Heart right ventricle (tissue), 16 donors: ENCODE measurements at places on chromosomes 5 and 9. TPM values are rescaled to one million over a fixed set of nuclear protein-coding genes. Genes with fewer than 3 reads are reported as not detected.

The TGFBI gene
- 29.6 TPM for total RNA-seq

The FBP1 gene
- 0.16 TPM for total RNA-seq

The NAA35 gene
- 17.4 TPM for total RNA-seq

The MOB3B gene
- 1.8 TPM for total RNA-seq

The MLANA gene
- total RNA-seq = not detected

The ENTPD2 gene
- 0.32 TPM for total RNA-seq

The LCN12 gene
- total RNA-seq = 7.9 TPM

The ANKRD34B gene
- total RNA-seq = not detected

The PCDHA9 gene
- not detected for total RNA-seq

The ITGA2 gene
- total RNA-seq = 0.52 TPM

The SMC2 gene
- 15.0 TPM for total RNA-seq

The IFNA13 gene
- total RNA-seq = not detected

The SH3RF2 gene
- total RNA-seq = 234 TPM

GRCh38 chr5:156331181-156331580 lies 4.2 kb downstream of the SGCD start:
- no peak overlapping the region for H3K27ac ChIP-seq
- H3K36me3 ChIP-seq = no peaks in the 10 kb centered on the region
- DNase-seq = no peak
- H3K4me1 ChIP-seq = peaks cover 18% of the 10 kb centered on the region

DNA sequence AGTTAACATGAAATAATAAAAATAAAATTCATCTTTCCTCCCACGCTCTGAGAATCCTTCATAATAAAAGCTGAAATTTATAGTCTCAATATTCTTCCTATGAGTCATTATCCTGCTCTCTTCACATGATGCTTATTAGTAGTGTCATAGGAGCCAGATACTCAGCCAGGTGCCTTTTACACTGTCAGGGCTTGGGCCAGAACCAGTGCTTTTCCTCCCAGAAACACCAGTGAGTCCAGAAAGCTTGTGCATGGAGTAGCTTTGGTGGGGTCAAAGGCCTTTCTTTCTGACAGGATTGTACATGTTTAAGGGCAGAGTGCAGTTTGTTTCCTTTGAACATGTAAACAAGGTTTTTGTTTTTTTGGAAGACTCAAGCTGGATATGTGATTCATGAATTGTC lies 6.8 kb downstream of the LSM11 start:
- H3K4me3 ChIP-seq = no peak overlapping the region
- H3K36me3 ChIP-seq = peaks cover 41% of the 10 kb centered on the region
- no peak overlapping the region for H3K27ac ChIP-seq
- no peaks in the 10 kb centered on the region for H3K27me3 ChIP-seq

GRCh38 chr5:81761970-81762369 lies 11.1 kb upstream of the SSBP2 start:
- H3K27me3 ChIP-seq = no peaks in the 10 kb centered on the region
- no peak for DNase-seq
- H3K4me3 ChIP-seq = no peak overlapping the region

GRCh38 chr5:83035373-83036100 lies 41.7 kb downstream of the TMEM167A start:
- no peak overlapping the region for H3K4me3 ChIP-seq
- H3K36me3 ChIP-seq = no peaks in the 10 kb centered on the region
- no peaks in the 10 kb centered on the region for H3K27me3 ChIP-seq

GRCh38 chr9:96025995-96026602 lies 150.6 kb downstream of the ERCC6L2 start:
- H3K4me3 ChIP-seq = no peak overlapping the region
- peak; percentile 45 for DNase-seq
- H3K36me3 ChIP-seq = no peaks in the 10 kb centered on the region
- H3K27ac ChIP-seq = no peak overlapping the region
- H3K27me3 ChIP-seq = peaks cover 72% of the 10 kb centered on the region
- H3K4me1 ChIP-seq = peaks cover 40% of the 10 kb centered on the region

DNA sequence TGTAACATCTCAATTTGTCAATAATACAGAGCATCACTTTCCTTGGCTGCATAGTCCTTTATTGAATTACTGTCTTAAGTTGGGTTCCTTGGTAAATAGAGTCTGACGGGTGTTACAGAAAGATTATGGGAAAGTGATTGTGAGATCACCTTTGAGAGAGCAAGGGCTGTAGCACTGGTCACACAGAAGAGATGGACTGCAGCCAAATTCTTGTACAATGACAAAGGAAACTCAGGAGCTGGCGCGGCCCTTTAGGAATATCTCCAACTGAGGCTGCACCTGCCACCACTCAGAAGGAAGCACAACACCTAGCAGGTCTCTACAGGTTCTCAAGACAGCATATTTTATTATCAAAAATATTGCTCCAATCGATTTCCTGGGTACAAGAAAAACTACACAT lies 350.0 kb upstream of the ISL1 start:
- no peaks in the 10 kb centered on the region for H3K36me3 ChIP-seq
- no peaks in the 10 kb centered on the region for H3K4me1 ChIP-seq
- no peak overlapping the region for H3K4me3 ChIP-seq
- DNase-seq = peak; percentile 5
- H3K27me3 ChIP-seq = no peaks in the 10 kb centered on the region
- no peak overlapping the region for H3K27ac ChIP-seq

DNA sequence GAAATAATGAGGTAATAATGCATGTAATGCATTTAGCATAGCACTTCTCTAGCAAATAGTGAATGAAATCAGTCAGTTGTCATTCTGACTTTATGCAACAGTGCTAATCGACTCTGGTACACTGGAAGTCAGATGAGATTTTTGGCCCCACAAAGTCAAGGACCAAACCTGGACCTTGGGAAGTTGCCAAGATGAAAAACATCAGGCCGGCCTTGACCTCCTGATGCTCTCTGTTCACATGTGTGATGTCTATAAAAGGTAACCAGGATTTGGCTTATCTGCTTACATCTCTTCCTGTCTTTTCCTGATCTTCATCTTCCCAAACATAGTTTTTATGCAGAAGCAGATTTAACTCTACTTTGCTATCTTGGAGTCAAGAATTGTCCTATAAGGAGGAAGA lies 39.5 kb downstream of the SLC22A5 start:
- H3K4me1 ChIP-seq = peaks cover 56% of the 10 kb centered on the region
- H3K27me3 ChIP-seq = no peaks in the 10 kb centered on the region
- H3K4me3 ChIP-seq = no peak overlapping the region

DNA sequence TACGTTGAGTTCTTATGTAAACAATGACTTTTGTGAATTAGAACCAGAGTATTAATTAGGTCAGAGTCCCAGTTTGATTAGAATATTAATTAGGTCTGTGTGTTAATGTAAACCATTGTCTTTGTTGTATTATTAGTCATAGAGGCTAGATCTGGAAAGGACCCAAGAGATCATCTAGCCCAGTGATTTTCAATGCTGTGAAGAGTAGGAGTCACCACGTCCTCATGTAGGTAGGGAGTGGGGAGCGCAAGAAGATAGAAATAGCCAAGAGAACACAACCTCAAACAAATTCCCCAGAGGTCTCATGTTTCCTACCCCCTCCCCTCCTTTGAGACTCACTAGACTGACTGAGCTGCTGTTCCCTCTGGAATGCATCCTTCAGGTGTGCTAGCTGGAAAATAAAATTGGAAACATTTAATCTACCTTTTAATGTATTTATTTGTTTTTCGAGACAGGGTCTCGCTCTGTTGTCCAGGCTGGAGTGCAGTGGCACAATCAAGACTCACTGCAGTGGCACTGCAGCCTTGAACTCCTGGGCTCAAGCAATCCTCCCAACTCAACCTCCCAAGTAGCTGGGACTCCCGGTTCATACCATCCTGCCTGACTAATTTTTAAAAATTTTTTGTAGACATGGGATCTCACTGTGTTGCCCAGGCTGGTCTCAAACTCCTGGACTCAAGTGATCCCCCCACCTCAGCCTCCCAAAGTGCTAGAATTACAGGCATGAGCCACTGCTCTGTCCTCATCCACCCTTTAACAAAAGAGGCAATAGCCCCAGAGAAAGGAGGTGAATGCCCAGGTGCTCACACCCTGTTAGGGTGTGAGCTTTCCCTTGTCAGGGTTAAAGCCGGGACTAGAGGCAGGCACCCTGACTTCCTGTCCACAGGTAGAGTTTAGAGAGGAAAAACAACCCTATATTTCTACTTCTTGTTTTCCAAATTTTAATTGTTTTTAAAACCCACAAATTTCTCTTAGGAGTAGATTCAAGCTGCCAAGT lies 92.9 kb downstream of the INIP start:
- no peak for DNase-seq
- no peaks in the 10 kb centered on the region for H3K4me1 ChIP-seq
- no peaks in the 10 kb centered on the region for H3K27me3 ChIP-seq
- H3K27ac ChIP-seq = no peak overlapping the region
- H3K36me3 ChIP-seq = no peaks in the 10 kb centered on the region

- no peak overlapping the region for H3K27ac ChIP-seq
- no peaks in the 10 kb centered on the region for H3K36me3 ChIP-seq
- no peaks in the 10 kb centered on the region for H3K4me1 ChIP-seq
- H3K27me3 ChIP-seq = no peaks in the 10 kb centered on the region
- DNase-seq = no peak
- H3K4me3 ChIP-seq = no peak overlapping the region
Measured at GRCh38 chr5:91707521-91707841, 324.4 kb upstream of the ARRDC3 start.

DNA sequence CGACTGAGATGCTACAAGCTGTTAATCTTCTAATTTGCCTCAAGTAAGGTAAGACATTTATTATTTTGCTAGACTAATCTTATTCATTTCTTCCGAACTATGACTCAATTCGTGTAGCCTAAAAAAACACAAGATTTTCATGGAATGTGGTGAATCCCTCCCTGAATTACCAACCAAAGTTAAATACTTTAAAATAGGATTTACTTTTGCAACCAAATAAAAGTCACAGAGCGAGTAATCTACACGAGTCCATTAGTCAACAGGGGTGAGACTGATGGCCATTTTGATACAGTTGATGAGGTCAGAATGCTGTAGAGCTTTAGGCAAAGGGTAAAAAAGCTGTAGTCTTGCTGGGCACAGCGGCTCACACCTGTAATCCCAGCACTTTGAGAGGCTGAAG lies 13.1 kb upstream of the BNC2 start:
- H3K27me3 ChIP-seq = no peaks in the 10 kb centered on the region
- DNase-seq = no peak
- H3K27ac ChIP-seq = peak overlapping the region; percentile 26
- H3K36me3 ChIP-seq = no peaks in the 10 kb centered on the region

DNA sequence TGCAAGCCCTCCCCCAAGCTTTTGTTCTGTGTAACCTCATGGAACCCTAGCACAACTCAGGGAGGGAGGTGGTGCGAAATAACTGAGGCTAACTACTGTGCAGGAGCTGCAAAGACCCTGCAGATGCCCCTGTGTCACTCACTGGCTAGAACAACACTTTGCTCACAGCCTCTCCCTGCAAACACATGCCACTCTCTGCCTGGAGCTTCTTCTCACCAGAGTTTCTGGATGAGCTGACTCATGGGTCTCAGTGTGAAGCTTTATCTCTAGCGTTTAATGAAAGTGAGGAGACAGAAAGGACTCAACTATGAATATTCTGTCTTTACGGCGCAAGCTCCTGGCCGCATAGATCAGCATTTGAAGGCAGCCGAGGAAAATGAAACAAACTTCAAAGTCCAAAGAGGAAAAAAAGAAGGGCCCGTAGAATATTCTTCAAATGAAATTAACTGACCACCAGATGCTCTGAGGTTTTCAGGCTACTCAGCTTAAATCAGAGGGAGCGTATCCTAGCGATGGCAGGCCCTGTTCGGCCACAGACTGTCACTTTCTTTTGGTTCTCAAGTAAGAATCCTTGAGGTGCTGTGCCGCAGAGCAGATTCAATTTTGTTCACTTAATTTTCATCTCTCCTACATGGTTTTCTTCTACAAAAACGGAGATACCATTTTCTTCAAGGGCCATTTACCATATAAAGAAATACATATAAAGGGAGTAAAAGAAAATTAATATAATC lies 77.7 kb upstream of the TAS2R1 start:
- no peaks in the 10 kb centered on the region for H3K4me1 ChIP-seq
- H3K36me3 ChIP-seq = no peaks in the 10 kb centered on the region
- DNase-seq = no peak
- no peaks in the 10 kb centered on the region for H3K27me3 ChIP-seq
- H3K4me3 ChIP-seq = no peak overlapping the region
